Kidney (tissue), 22 donors: ENCODE measurements at places on chromosomes 12 and 14.
A peak's percentile ranks its signal among the peaks of the same experiment; 100 is the strongest.

- DNase-seq = no peak
These were observed 3.5 kb downstream of the TAC3 start for GRCh38 chr12:57012600-57013465.

DNA sequence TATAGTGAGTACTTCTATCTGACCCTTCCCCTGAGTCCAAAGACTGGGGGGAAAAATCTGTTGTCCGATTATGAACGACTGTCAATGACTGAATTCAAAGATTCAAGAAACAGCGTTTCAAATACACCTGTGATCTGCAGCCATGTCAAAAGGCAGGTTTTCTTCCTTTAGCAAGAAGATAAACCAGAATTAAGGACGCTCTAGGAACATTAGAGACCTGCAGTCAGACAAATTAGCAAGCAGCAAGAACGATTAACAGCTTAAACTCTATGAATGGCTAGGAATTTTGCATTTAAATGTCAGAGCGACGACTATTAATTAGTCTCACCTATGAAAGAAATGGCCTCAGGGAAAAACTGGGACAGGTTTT, 2.1 kb downstream of the DUSP6 start:
- no peak for DNase-seq

DNA sequence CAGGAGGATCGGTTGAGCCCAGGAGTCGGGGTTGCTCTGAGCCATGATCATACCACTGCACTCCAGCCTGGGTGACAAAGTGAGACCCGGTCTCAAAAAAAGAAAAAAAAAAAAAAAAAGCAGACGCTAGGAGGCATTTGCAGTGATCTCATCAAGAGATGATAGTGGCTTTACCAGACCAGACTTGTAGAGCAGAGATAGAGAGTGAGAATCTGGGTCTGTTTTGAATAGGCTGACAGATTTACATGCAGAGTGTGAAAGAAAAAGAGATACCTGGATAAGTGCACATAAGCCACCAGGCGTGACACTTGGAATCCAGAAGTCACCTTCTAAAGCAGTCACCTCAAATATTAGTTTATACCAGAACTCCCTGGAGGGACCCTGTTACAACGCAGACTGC, 21.1 kb upstream of the FLRT2 start:
- no peak for DNase-seq

DNA sequence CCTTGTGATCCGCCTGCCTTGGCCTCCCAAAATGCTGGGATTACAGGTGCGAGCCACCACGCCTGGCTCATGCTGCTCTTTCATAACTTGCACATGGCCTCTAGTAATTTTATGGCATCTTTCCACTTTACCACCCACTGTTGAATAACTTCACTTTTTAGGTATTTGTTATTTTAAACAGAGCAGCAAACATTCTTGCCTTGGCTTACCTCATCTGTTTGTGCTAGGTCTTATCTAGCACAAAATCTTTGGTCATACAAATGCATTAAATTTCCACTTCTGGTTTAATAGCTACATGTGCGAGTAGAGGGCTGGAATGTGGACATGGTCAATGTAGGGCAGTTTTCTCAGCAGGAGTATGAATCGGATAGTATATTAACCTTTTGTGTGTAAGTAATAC, 38.8 kb upstream of the ATF7IP start:
- DNase-seq = no peak

DNA sequence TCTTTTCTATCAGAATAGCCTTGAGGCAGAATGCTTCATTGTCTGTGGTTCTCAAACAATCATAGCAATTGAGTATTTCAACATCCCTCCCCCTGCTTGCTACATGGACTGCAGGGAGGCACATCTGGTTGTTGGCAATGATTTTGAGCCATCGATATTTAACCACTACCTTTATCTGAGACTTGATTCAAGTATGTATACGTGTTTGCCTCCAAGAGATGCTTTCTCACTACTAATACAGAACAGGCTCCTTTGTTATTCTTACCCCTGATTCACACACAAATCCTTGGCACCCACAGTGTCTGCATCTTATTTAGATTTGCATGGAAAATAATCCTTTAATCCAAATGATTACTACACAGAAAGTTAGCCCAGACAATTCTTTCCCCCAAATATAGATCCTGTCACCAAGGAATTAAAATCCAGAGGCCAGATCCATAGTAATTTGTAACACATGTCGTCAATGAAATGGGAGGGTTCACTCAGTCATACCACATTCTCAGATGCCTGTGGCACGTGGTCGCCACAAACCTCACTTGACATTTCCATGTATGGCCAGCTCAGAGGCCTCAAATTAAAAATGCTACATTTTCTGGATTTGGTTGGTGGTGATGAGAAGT, 199.3 kb downstream of the ITPR2 start:
- DNase-seq = no peak

- DNase-seq = no peak
These were observed 83.8 kb downstream of the NRXN3 start for GRCh38 chr14:78253986-78254385.

GRCh38 chr14:90560991-90561390, 164.2 kb downstream of the CALM1 start:
- DNase-seq = peak; percentile 47

- DNase-seq = no peak
These were observed 12.7 kb downstream of the ERP29 start for GRCh38 chr12:112025808-112026375.

DNA sequence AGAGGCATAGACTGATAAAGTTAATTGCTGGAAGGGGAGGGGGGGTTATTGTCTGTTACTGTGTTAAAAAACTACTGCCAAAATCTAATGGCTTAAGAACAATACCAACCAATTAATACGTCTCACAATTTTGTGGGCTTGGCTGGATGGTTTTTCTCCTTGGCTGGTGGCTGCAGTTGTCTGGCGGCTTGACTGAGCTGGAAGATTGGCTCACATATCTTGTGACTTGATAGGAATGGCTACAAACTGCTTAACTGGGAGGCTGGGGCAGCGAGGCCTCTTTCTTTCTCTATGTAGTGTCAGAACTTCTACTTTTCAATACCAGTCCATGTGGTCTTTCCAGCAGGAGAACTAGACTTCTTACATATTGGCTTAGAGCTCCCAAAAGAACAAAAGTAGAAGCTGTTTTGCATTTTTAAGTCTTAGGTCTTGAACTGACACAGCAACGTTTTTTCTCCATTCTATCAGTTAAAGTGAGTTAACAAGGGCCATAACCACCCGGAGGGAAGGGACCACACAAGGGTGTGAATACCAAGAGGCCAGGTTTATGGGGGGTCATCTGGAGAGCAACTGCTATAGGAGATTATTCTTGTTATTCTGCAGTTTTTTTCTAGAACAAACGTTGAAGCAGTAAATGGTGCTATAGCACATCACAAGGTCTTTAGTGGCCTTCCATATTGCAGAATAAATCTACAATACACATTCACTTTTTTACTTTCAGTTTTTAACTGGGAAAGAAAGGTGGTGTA, 46.9 kb downstream of the ZDHHC17 start:
- DNase-seq = no peak

GRCh38 chr12:14723763-14724162, 27.4 kb upstream of the GUCY2C start:
- DNase-seq = no peak

GRCh38 chr14:69170839-69171238, 17.9 kb upstream of the DCAF5 start:
- no peak for DNase-seq

DNA sequence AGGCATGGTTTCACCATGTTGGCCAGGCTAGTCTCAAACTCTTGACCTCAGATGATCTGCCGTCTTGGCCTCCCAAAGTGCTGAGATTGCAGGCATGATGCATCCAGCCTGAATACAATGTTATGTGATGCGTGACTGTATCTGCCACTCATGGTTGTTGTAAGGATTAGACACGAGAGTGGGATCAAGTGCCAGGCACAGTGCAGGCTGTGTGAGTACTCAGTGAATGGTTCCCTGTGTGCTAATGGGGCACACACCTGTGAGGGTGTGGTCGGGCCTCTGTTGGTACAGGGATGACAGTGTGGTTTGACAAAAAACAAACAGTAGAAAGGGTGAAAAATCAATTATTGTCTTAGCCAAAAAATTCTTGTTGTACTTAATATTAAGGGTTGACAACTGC, 61.8 kb downstream of the TECPR2 start:
- DNase-seq = no peak

GRCh38 chr12:66500091-66500490, 178.8 kb downstream of the GRIP1 start:
- DNase-seq = no peak

DNA sequence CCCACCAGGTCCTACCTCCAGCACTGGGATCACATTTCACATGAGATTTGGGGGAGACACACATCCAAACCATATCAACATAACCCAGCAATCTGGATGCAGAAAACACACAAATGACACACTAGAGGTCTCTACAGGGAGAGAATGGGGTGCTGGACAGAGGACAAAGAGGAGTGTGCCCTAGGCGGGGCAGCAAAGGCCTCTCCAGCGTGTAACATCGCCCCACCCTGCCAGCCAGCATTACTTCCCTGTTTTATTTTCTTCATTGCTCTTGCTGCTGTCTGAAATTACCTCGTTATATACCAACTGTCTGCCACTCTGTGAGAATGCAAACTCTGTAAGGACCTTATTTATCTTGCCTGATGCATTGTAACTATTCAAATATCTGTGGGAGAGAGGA, 61.1 kb downstream of the RIMBP2 start:
- no peak for DNase-seq

DNA sequence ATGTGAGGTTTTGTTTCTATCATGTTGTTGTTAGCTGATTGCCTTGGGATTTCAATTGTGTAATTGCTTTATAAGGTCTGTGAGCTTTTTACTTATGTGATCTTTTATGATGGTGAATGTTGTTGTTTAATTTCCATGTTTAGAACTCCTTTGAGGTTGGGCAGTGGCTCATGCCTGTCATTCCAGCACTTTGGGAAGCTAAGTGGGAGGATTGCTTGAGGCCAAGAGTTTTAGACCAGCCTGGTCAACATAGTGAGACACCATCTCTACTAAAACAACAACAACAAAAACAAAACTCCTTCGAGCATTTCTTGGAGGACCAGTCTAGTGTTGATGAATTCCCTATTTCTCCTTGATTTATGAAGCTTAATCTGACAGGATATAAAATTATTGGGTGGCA, 102.1 kb upstream of the PMCH start:
- DNase-seq = no peak

- peak; percentile 93 for DNase-seq
These were observed 637.0 kb upstream of the TBX3 start for GRCh38 chr12:115320967-115321366.

GRCh38 chr12:47014474-47014873, 64.9 kb upstream of the PCED1B start:
- DNase-seq = no peak

- no peak for DNase-seq
These were observed 15.4 kb downstream of the PXN start for GRCh38 chr12:120249875-120250795.

DNA sequence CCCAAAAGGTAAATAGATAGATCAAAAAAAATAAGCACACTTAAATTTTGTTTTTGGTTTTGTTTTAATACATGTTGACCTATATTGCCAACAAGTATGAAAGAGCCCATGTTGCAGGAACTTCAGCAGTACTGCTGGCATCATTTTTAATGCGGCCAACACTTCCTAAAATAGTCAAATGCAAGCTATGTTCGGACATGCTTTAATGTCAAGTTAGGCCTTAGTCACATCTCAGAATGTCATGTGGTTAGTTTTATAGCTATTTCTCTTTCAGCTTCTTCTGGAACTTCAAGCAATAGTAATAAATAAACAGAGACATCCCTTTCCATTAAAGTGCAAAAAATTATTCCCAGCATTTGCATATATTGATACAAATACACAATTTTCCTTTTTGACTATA, 153.4 kb downstream of the PIK3C2G start:
- DNase-seq = no peak

- DNase-seq = no peak
These were observed 49.5 kb upstream of the KTN1 start for GRCh38 chr14:55530464-55530863.
